ENCODE measurements at places on chromosomes 6 and 20.

DNA sequence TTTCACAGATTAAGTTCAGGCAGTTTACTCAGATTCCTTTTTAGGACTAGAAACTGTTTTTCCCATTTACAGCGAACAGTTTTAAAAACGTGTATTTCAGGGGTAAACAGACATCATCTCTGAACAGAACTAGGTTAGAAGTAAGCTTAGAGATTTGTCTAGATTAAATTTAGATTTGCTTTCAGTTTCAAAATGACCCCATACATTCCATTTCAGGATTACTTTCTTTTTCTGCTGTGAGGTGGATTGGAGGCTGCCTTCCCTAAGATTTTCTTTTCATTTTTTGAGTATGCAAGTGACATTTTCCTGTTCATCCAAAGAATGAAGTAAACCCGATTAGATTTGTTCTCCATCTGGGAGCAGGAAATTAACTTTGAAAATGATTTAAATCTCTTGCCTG lies 747.2 kb downstream of the KHDRBS2 start:
- no peak for DNase-seq

- no peak for DNase-seq
Measured at GRCh38 chr6:105452924-105453756, 50.3 kb upstream of the PREP start.

- no peak for DNase-seq
Measured at GRCh38 chr20:36726168-36726567, 19.7 kb downstream of the NDRG3 start.

- DNase-seq: no peak
Measured at GRCh38 chr20:44117296-44118184, 69.4 kb downstream of the JPH2 start.
